ENCODE measurements at places on chromosomes 11 and 22. TPM values are rescaled to one million over a fixed set of nuclear protein-coding genes. Genes with fewer than 3 reads are reported as not detected.
A peak's percentile ranks its signal among the peaks of the same experiment; 100 is the strongest.

- no peak for DNase-seq
Observed at GRCh38 chr11:117097389-117098268, 599 bp downstream of the SIK3 start.

- DNase-seq = no peak
Observed at GRCh38 chr22:46573781-46574437, 36.5 kb upstream of the CELSR1 start.

RIMBP3C gene
- 4.7 TPM for total RNA-seq

DNA sequence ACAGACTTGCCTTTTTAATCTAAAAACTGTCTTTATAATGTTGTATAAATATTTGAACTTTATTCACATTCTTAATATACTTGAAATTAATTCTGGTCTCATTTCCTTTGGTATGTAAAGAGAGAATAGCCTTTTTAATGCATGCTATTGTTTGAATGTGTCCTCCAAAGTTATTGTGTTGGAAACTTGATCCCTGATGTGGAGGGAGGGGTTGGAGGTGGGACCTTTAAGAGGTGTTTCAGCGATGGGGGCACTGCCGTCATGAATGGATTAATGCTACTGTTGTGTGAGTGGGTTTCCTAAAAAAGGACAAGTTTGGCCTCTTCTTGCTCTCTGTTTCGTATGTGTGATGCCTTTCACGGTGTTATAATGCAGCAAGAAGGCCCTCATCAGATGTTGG is 131.7 kb downstream of the DDX10 start:
- no peak for DNase-seq

GRCh38 chr11:35588627-35589026 is 29.6 kb upstream of the FJX1 start:
- no peak for DNase-seq

TUB gene
- total RNA-seq = 0.20 TPM

MCAM gene
- 9.0 TPM for total RNA-seq

DNA sequence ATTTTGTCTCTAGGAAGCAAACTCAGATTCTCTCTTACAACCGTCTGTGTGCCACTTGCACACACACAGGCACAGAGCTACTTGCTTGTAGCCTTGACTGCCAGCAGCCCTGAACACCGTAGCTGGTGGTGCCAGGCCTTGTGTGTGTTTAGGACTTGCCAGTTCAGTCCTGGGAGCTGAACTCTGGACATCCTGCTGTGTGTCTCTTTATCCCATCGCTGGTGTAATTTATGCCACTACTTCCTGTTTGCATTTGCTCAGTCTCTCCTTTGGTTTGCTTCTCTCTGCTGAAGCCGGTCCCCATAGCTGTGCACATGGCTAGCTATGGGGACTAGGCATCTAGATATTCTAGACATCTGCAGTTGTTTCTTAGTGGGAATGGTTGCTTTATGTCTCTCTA is 24.0 kb downstream of the MARK2 start:
- DNase-seq = no peak

DNA sequence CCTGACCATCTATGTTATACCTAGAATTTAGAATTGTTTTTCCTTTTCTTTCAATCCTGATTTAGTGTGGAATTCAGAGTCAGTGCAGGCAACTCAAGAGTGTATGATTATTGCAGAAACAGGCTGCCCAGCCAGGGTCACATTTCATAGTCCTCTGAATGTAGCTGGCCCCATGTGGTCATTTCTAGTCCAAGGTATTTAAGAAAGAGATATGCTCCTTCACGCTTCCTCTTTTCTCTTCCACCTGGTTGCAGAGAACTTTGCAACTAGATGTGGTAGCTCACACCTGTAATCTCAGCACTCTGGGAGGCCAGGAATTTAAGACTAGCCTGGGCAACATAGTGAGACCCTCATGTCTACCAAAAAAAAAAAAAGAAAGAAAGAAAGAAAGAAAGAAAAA is 27.6 kb upstream of the LDLRAD3 start:
- no peak for DNase-seq

DNA sequence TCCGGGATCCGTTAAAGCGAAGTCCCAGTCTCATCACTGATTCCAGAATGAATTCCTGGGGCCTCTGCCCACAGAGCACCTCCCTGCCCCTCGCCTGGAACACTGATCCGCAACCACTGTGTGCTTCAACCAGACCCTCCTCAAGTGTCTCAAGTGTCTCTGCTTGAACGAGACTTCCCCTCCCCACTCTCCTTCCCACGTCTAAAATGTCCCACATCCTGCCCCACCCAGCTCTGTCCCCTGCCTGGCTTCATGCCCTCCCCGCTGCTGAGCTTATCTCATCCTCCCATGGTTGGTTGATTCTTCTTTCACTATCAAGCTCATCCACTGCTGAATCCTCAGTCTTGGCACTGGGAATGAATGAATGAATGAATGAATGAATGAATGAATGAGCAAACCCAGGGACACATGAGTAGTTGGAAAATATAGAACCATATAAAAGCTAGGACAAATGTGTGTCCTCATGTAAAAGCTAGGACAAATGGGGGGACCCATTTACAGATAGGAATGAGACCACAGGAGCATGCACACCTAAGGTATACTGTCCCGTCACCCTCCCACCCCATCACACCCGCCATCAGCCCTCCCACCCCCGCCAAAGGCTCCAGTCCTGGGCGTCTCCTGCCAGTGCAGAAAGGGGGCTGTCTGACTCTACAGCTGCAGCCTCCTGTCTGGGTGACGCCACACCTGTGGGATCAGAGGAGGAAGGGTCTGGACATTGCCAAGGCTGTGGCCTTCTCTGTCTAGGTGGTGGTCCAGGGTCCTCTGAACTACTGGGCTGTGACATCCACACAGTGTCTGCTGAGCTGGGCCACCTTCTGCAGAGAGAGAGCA is 71.4 kb upstream of the LINC01488 start:
- DNase-seq = no peak

GUCY1A2 gene
- 0.10 TPM for total RNA-seq

DNA sequence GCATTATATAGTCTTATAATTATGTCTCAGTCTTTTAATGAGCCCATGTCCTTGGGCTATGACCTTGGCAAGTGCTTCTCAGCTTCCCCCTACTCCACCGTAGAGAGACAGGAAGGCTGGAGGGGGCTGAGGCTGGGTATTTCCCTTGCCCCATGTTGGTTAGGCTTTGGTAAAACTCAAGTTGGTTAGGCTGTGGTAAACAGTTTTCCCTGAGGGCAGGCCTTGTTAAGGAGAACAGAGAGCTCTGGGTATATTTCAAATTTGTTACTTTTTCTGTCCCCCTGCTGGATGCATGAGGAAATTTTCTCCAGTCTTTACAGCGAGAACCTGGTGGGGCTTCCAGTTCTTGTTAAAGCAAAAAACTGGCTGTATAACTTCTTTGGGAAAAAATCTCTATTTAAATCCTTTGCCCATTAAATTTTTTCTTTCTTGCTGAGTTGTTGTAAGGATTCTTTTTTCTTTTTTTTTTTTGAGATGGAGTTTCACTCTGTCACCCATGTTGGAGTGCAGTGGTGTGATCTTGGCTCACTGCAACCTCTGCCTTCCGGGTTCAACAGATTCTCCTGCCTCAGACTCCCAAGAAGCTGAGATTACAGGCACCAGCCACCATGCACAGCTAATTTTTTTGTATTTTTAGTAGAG is 12.2 kb upstream of the DCHS1 start:
- no peak for DNase-seq

DNA sequence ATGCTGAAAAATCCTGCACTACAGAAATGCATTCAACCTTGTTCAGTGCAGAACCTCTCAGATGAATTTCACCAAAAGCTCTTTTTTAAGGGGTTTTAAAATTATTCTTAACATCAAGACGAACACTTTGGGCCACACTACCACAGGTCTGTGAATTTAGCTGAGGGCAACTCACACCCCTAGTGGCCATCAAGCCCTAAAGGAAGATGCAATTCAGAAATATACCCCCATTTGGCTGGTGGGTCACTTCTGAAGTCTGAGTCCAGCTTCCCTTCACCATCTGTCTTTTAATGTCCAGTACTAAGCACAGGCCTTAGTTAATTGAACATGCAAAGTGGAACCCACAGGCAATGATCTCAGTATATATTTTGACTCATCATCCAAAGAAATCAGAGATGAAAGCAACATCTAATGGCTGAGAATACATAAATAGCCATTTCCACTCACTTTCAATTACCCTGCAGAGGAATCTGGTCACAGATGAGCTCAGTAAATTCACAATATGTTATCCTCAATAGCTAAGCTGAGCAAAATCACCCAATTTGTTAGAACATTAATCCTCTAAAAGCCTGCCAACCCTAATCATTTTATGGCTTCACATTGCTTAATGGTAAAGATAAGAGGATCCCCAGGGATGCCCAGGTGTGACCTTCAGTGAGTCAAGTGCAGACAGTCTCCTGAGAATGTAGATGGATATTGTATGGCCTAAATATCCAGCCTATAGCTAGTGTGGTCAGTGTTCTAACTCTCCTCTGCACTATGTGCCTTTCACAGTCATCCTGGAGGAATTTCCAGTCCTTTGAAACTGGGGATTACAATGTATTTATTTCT is 50.3 kb downstream of the FAM76B start:
- no peak for DNase-seq

OR51T1 gene
- total RNA-seq = not detected

- no peak for DNase-seq
Observed at GRCh38 chr11:27611947-27612455, 88.3 kb downstream of the BDNF start.

CPT1B gene
- total RNA-seq = 61.9 TPM

GRCh38 chr11:63551889-63552266 is 11.3 kb downstream of the PLAAT2 start:
- peak; percentile 23 for DNase-seq

PATE4 gene
- not detected for total RNA-seq

DNA sequence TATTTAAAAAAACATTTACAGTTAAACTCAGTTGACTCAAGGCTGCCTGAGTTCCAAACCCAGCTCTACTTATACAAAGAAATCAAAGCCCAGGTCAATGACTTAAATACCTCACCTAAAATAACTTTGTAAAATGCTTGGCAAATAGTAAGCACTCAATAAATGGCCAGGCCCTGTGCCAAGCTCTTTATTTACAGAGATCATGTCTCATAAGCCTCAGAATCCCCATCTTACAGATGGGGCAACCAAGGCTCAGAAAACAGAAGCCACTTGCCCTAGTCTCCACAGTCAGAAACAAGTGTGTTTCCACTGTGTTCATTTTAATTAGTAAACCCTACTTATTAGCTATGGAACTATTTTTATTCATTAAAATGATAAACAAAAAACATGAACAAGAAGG is 30.5 kb upstream of the TTC28 start:
- DNase-seq = no peak

TMPRSS4 gene
- 0.51 TPM for total RNA-seq

DNA sequence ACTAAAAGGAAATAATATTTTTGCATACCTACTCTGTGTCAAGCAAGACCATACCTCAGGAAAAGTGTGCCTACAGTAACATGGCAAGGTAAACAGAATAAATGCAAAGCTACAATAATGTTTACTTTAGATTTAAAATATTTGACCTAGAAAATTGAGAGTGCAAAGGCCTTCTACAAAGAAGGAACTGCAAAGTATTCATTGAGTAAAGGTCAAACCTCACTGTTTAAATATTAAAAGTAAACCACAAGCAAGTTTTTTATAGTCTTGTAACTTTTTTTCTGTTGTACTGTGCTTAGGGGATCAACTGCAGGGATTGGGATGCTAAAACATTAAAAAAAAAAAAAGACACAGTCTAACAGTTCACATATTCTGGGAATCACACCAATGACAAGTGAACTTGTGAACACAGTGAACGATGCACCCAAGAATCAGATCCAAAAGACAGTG is 48.8 kb downstream of the CWF19L2 start:
- DNase-seq = no peak

- no peak for DNase-seq
Observed at GRCh38 chr11:87180742-87181141, 143.0 kb downstream of the TMEM135 start.

GRCh38 chr11:111282562-111283075 is 15.7 kb upstream of the POU2AF3 start:
- DNase-seq = no peak

- DNase-seq = peak; percentile 86
Observed at GRCh38 chr22:37244114-37244921, at the start of gene RAC2. TSS of gene RAC2 (minus strand) at chr22:37244269. CDS start at chr22:37244148, 121 bp downstream.

TSPAN18 gene
- 46.7 TPM for total RNA-seq

- DNase-seq = no peak
Observed at GRCh38 chr11:14593671-14594070, 49.9 kb upstream of the PDE3B start.

GRCh38 chr11:59918987-59919589 is 19.1 kb upstream of the OOSP1 start:
- no peak for DNase-seq

DNA sequence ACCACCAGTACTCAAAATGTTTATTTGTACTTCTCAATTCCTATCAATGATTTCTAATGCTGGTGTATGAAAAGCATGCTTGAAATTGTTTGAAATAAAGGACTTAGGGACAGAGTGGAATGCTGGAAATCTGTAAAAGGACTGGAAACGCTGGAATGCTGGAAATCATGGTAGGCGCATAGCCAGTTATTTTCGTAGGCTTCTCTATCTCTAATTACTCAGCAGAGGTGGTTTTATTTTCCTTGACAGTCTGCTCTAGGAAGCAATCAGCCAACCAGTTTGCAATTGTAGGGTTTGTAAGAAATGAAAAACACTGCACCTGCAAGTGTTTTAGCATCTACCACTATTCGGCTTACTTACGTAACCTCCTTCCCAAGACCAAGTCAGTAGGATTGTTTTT is 788 bp downstream of the LIN7C start:
- DNase-seq = no peak

OR5D16 gene
- total RNA-seq = not detected

DNA sequence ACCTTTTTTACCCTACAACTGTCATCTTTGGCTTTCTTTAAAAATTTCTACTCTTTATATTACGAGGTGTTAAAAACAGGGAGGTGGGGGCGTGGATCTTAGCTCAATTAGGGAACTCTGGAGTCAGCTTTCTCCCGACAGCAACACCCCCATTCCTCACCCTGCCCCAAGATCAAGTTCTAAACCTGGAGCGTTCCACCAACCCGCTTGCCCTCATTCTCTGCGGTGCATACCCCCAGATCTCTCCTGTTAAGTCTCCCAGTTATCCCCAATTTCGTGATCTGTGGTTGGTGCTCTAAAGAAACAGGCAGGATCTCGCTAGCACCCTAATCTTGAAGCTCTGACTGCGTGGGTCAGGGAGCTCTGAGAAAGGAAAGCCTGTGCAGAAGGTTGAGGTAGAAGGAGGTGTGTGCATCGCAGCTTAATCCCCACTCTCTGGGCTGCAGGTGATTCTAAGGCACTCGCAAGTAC is 177.3 kb upstream of the NTM start:
- DNase-seq = no peak

DNA sequence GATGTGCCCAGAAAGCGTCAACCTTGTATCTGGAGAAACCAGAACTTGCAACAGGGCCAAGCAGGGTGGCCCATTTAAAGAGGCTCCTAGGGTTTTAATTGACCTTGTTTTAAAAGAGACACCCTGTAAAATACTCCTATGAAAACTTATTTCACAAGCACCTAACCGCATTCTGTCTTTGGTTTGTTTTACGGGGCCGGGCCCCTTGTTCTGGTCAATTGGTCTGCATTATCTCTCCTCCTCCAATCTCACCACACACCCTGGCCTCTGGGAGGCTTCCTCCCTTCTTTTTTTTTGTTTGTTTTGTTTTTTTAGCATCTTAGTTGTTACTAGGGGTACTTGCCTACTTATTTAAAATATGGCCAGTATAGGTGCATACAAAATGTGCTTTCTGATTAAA is 4.7 kb downstream of the EHF start:
- no peak for DNase-seq

Measured in T-cell (primary cell).